ENCODE measurements at places on chromosomes 3 and 15.

GRCh38 chr3:125289429-125289981 lies 77.0 kb upstream of the SLC12A8 start:
- no peak for DNase-seq

DNA sequence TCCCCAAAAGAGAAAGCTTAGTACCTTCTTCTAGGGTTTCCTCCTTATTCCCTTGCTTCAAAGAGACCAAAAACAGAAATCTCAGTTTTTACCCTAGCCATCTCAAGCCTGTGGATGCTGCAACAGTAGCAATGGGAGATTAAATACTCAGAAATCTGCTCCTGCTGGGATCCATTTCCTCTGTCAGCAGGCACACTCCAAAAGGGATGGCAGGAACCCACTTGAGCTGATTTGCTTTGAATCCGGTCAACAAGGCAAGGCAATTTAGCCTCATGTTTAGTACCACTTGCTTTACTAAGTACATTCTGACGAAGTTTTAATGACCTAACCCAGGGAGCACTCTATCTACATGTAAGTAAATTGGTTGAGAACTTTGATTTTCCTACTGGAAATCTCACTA lies 590.0 kb upstream of the ADAMTS9 start:
- DNase-seq: no peak

DNA sequence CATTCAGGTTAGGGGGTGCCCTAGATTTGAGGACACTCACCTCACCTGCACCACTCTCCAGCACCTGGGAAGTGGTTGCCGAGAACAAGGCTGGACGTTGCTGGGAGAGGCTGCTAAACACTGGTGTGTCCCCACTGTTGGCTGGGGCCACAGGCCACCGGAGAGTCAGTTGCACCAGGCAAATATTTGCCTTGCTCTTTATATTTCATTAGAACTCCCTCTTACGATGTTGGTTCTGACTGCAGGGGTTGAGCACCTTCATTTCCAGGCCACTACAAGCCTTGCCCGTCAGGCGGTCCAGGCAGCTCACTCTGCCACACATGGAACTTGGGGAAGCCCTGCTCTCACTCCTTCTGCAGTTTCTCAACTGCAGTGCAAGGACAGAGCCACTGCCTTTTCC lies 30.7 kb downstream of the HCN4 start:
- DNase-seq: no peak

GRCh38 chr3:187750513-187751123 lies 5.3 kb upstream of the BCL6 start:
- no peak for DNase-seq

DNA sequence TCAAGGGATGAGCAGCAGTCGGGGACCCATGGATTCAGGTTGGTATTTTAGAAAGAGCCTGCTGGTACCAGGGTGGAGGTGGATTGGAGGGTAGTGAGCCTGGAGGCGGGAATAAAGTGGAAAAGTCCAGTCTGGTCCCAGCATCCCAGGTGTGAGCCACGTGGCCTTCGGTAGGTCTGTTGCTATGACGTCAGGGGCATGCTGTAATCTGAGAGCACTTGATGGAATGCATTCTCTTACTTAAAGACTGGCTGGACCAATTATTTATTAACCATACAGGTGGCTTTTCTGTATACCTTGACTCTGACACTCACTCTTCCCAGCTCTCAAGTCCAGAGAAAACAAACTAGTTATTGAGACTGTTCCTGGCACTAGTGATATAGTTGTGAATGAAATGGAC lies 389.9 kb upstream of the RGMA start:
- no peak for DNase-seq

GRCh38 chr15:65081758-65082157 lies 5.2 kb downstream of the KBTBD13 start:
- no peak for DNase-seq

- DNase-seq: no peak
Observed at GRCh38 chr3:120244834-120245225, 40.2 kb downstream of the GPR156 start.

- DNase-seq: no peak
Observed at GRCh38 chr3:184022323-184022722, 4.6 kb upstream of the ABCC5 start.

DNA sequence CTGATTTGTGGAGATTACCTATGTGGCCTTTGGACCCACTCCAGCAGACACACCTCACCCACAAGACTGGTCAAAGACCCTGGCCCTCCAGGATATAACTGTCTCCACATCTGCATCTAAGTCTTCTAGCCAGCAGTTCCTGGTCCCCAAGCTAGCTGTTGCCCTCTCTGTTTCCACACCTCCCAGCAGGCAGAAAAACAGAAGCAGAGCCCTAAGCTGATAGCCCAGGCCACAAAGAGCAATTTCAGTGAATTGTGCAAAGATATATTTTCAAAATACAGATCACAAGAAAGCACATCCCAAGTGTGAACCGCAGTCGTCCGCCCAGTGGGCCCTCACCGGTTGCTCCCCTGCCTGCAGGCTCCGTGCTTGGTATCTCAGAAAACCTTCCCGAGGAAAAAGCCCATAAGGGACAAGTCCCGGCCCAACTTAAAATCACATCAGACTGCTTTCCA lies 2.6 kb downstream of the TNIK start:
- no peak for DNase-seq

DNA sequence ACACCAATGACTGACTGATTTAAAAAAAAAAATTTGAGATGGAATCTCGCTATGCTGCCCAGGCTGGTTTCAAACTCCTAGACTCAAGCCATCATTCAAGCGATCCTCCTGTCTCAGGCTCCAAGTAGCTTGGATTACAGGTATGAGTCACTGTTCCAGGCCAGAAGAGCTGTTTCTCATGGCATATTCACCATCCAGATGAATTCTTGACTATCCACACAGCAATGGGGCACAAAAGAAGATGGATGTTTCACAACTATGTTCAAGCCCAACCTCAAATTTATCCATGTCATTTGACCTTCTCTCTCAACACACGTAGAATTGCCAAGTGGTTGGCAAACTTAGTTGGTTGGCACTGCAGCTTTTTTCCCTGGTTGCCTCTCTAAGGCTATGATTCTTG lies 40.6 kb downstream of the PRICKLE2 start:
- no peak for DNase-seq

DNA sequence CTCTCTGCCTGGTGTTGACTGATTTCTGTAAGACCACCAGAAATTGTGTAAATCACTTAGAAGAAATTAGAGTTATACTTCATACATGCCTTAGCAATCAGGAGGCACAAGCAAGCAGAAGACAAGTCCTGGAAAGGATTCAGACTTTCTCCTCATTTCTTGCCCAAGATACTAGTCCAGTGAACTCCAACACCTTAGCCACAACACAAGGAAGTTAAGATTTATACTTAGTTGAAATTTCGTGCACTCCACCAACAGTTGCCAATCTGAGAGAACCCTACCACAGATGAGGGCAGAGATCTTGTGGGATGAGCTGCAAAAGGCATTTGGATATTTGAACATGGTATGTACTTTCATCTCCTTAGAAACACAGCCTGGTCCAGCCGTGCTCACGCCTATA lies 2.3 kb downstream of the P3H2 start:
- no peak for DNase-seq

DNA sequence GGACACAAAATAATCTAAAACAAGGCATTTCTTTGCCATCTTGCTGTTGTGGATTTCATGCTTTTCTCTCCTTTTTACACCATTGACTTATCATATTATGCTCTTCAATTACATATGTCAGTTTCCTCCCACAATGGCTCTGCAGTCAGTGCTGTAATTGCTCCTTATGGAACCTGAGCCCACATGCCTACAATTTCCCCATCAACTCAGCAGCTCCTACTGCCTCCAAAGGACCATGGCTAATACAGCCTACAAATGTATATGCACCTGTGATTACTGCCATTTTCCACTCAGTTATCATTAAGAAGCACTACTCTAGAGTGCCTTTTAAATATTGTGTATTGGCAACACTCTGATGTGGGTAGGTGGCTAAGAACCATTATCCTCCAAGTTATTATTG lies 30.8 kb downstream of the RTP4 start:
- no peak for DNase-seq

DNA sequence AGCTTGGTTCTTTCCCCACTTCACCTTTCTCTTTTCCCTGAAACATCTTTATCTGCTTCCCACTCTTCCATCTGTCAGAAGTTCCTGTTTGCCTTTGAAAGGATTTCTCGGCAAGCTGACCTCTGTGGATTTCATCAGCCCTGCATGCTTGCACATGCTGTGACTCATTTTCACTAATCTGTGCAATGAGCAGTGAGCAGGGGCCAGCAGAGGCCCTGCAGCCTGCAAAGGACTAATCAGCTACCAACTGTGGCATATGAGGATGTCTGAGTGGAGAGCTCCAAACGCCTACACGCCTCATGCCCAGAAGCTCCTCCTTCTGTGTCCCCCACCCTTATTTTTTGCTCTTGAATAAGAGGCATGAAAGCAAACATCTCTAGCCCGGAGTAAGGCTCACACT lies 333.0 kb upstream of the SEMA6D start:
- DNase-seq: no peak

DNA sequence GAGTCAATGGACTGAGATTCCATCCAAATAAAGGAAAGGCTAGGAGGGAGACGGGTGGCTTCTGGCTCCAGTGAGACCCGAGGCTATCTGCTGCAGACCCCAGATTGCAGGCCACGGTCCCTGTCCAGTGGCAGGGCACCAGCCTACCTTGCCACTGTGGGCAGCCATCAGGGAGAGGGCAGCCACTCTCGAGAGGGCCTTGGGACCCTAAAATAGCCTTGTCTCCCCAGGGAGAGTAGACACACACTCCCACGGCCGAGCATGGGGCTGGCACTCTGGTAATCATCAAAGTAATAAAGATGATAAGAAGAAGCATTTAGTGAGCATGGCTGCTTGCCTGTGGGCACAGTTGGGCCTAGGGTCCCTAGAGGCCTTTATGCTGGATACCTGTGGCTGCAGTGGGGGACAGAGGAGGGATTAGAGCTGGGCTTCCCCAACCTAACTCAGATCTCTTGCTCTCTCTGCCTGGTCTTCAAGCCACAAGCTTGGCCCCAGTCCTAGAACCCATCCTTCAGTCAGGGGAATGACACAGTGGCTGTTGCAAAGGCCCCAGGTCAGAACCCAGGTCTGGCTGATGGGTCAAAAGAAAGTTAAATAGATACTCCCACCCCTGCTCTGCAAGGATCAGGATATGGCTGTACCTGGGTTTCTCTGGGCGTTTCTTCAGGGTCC lies 9.2 kb upstream of the VIPR1 start:
- DNase-seq: no peak

DNA sequence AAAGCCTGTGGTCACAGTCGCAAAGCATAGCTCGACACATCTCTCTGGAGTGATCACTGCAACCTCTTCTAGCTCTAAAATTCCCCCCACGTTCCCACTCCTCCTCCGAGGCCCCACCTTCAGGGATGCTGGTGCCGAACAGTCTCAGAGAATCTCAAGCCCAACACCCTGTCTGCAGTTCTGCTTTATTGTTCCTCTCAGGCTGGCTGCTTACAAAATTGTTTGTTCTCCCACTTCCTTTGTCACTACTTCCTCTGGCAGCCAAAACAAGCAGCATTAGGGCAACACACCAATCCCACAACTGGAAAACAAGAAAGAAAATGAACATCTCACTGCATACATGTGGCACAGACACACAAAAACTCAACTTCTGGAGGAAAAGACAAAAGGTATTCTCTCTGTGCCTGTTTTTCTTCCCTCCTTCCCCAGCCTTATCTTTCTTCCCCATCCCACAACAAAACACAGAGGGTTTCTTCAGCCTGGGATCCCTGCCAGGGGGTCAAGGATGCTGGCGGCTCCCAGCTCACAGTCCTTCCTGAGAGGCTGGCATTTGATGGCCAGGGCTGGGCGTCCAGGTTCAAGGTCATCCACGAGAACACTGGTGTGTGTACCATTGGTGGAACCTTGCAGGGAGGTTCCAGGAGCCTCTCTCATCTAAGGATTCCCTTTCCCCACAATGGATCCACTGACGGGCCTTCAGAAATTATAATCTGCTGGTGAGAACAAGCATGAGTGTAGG lies 108.4 kb downstream of the TMCO5A start:
- no peak for DNase-seq

DNA sequence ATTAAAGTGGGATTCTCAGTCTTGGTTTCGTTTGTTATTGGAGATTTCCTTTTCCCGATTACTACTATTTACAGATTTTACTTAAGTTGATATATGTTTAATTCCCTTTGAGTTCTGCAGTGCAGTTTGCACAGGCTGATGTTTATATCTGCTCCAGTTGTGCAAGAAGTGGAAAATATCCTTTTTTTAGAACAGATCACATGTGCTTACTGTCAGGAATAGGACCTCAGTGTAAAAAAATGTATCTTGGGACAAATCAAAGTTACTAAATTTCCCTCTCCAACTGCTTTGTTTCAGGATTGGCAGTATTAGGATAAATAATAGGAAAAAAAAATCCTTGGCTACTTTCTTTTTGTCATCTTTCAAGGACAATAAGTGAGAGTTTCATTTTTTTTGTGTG lies 6.9 kb downstream of the MITF start:
- no peak for DNase-seq

- no peak for DNase-seq
Observed at GRCh38 chr15:80844011-80844732, 65.0 kb downstream of the CEMIP start.

- DNase-seq: no peak
Observed at GRCh38 chr3:123082370-123083065, 15.7 kb downstream of the PDIA5 start.

DNA sequence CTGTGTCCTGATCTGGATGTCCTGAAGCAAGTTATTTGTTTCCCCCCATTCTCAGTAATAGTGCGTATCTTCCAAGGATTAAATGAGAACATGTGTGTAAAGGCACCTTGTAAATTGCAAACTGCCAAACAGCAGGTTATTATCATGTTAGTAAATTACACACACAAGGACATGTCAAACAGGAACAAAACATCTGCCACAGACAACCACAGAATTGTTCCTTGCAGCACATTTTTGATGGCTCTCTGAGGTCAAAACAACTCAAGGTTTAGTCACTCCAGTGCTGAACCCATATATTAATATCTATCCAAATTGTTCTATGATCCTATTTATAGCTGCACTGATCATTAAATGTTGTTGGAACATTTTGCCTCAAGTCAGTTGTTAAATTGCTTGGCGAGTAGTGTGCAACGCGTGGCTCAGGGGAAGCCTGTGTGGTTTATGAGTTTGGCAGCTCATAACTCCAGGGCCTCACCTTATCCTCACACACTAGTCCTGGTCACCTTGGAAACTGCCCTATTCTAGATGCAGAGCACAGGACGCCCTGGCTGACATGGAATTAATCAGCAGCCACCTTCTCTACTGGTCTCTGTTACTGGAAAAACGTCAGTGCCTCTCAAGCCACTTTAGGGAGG lies 46.3 kb upstream of the CDV3 start:
- no peak for DNase-seq

DNA sequence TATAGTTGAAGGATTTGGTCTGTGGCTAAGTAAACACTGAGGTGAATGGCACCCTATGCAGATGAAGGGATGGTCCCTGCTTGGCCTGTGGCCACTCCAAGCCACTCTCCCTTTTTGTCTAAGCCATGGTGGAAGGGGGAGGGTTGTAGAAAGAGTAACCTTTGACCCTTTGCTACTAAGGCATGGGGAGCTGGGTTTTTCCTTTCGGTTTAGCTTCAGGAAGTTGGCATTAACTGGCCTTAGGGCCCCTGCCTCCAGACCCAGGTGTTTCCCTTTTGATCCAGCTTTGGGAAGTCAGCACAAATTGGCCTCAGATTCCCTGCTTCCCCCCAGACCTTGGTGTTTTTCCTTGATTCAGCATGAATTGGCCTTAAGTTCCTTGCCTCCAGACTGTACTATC lies 49.5 kb downstream of the EFCAB12 start:
- DNase-seq: no peak
